ENCODE measurements at places on chromosomes 6 and 20.

DNA sequence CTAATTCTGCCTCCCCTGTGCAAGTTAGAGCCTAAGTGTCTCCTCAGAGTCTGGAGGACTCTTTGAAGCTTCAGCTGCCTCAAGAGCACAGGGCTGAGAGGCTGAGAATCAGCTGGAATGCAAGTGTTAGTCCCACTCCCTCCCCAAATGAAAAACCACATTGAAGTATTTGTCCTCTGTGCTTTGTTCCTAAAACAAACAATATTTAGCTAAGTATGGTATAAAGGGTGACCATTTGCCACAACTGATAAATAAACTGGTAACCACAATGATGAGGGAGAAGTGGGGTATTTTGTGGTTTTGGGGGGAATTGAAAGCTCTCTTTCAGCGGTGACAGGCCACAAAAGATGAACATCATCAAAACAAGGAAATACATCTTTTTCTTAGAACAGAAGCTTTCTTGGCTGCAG, 91.7 kb upstream of the HDDC2 start:
- no peak for DNase-seq

- no peak for DNase-seq
These were observed 103.9 kb upstream of the ARG1 start for GRCh38 chr6:131469130-131469529.

DNA sequence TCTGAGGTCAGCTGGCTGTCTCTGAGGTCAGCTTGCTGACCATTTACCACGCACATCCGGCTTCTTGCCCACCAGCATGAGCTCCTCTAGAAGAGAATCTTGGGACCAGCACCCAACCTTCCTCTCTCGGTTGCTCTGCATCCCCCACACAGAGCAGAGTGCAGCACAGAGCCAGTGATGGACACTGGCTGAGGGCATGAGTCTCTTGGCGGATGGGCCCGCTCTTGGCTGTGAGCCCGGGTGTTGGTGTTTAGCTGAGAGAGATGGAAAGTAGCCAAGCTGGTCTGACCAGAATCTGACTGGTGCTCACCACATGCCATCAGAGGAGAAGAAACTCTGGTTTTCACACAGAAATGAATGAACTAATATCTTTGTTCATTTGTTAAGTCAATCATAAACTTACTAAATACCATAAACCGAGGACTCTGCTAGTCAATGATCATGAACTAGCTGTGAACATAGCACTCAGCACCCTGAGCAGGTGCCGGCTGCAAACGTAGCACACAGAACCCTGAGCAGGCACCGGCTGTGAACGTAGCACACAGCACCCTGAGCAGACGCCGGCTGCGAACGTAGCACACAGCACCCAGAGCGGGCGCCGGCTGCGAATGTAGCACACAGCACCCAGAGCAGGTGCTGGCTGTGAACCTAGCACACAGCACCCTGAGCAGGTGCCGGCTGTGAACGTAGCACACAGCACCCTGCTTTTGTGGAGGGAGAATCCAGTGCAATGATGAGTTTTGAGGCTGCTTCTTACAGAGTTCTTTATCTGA, 10.4 kb upstream of the THBS2 start:
- DNase-seq: peak; percentile 52

DNA sequence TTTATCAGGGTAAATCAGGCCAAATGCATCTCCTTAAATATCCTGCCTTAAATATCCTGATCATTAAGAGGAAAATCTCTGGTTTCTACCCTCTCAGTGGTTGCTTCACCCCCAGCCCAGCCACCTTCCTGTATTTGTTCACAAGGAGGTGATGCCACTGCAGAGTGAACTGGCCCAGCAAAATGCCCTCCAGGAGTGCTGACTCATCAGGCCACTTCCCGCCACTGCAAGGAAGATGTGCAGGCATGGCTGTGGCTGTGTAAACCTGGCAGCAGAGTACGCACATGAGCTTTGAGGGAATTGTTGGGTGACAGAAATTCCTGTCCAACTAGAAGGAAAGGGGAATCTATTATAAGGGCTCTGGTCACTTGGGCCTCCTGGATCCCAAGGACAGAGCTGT, 13.8 kb downstream of the NQO2 start:
- peak; percentile 50 for DNase-seq

- DNase-seq: no peak
These were observed 252.7 kb downstream of the UST start for GRCh38 chr6:148999501-148999900.

DNA sequence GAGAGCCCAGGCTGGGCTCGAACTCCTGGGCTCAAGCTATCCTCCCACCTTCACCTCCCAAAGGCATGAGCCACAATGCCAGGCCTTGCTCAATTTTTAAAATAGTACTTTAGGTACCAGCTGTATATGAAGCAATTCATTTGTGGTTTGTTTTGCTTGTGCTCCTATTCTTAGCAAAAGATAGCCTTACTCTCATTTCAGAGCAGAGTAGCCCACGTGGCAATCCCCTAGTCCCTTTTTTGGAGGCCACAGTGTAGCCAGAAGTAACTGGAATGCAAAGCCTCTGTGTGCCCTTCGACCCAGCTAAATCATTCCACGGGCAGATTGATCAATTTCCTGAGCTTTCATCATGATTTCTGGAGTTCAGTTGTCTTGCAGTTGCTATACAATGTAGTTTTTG, 372.2 kb downstream of the NRN1 start:
- no peak for DNase-seq

DNA sequence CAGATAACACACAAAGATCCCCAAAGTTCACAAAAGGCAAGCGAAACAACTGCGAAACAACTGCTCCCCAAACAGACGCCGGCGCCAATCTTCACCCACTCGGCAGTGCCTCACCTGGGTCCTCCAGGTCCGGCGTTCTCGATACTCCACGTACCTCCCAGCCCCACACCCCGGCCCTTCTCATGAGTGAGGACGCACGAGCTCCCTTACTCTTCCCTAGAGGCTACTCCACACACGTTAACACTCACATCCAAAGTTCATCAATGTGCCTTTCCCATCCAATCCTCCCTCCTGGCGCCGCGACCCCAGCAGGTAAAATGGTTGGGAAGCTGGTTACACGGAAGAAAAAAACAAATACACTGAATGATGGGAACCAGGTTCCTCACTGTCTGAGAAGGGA, 77.0 kb downstream of the TAF4 start:
- no peak for DNase-seq

DNA sequence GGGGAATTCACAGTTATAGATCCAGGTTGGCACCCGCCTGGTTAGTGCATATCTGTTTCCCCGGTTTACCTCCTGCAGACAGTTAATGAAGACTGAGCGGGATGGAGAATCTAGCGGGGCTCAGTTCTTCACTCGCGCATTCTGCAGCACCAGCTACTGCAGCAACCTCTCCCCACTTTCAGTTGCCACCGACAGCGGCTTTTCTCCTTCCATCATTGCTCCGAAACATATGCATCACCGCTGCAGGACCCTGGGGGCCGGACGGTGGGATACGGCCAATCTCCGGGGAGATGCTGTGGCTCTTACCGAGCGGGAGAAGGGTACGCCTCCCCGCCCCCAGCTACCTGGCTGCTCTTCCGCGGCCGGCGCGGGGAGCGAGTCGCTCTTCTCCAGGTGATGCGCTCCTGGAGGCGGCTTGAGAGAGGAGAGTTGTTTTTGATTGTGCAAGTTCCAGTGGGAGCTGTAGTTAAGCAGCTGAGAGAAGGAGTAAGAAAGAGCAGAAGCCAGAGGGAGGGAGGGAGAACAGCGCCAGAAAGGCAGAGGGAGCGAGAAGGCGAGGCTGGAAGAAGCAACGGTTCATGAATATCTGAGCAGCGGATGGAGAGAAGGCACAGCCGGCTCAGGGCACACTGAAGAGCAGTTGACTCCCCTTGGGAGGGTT, at the start of gene SGK1:
Gene SGK1, minus strand, starts transcription at position 642 of the 661 bp plus-strand sequence. CDS start 652 bp downstream, outside the sequence.
- DNase-seq: no peak

DNA sequence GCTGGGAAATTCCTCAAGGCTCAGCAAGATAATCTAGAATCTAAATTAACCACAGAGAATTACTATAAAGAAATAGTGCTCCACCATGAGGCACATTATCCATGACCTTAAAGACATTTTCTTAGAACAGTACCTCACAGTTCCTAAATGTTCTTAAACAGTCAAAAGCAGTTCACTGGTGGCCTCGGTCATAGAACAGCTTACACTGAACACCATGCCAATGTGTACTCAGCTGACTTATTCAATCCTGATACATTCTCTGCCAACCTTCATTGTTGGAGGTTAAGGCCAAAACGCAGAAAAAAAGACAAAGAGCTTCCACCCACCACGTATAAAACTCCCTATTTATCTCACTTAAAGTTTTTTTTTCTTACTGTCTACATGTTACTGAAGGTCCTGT, 21.8 kb upstream of the TMEM170B start:
- DNase-seq: no peak

DNA sequence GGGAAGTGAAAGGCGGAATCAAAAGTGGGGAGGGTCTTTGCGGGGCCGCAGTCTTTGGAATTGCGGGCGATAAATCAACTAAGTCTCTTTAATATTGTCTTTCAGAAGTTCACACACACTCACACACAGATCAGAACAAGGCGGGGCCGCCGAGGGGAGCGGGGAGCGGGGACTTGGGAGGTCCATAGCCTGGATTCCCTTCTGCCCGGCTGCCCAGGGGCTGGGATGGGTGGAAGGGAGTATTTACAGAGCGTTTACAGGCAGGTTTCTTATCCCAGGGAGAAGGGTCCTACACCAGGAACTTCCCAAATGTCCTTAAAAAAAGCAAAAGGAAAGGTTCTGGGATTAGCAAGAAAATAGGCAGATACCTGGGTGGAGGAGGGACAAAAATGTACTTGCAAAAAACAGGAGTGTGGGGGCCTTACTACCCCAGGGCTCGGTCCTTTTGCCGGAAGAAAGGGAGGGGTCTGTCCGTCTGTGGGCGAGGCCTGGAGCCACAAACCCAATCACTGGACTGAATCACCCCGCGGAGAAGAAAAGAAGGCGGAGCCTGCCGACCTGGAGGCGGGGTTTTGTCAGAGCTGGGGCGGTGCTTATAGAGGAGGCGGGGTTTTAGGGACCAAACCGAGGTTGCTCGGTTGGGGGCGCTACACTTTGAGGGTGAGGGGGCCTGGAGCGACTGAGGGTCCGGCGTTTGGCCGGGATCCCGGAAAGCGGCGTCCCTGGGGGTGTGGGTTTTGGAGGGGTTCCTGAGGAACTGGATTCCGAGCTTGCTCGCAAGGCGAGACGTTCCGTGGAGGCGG, 3.2 kb downstream of the PRRT1 start:
- no peak for DNase-seq

GRCh38 chr20:41969656-41970055, 351.5 kb upstream of the CHD6 start:
- DNase-seq: no peak

DNA sequence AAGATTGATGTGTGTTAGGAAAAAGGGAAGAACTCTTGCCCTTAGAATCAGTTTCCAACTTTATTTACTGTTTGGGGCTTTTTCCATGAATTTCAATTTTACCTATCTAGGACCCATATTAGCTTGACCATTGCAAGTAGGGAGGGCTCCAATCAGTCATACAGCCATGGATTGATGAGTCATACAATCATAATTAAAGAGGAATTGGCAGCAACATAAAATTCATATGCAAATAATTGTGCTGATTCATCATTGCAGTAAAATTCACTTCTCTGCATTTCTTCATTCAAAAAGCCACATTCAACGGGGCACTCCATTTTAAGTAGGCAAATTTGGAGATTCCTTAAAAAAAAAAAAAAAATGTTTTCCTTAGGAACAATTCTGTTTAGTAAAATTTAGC, 1016.4 kb downstream of the KIF16B start:
- no peak for DNase-seq

GRCh38 chr6:105256619-105257018, 76.8 kb upstream of the POPDC3 start:
- no peak for DNase-seq

DNA sequence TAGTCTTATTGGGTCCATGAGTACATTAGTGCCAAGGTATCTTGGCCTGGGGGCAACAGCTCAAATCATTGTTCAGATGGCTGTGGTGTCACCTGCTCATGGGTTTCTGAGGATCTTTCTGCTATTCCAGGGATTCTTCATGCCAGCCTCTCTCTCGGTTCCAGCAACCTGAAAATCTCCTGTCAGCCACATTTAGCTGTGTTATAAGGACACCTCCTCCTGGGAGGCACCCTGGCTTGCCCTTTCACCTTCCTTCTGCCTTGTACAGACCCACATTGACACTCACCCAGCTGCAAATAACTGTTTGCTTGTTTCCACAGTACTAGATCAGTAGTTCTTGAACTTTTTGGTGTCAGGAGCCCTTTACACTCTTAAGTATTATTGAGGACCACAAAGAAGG, 159.9 kb downstream of the GRM4 start:
- no peak for DNase-seq

DNA sequence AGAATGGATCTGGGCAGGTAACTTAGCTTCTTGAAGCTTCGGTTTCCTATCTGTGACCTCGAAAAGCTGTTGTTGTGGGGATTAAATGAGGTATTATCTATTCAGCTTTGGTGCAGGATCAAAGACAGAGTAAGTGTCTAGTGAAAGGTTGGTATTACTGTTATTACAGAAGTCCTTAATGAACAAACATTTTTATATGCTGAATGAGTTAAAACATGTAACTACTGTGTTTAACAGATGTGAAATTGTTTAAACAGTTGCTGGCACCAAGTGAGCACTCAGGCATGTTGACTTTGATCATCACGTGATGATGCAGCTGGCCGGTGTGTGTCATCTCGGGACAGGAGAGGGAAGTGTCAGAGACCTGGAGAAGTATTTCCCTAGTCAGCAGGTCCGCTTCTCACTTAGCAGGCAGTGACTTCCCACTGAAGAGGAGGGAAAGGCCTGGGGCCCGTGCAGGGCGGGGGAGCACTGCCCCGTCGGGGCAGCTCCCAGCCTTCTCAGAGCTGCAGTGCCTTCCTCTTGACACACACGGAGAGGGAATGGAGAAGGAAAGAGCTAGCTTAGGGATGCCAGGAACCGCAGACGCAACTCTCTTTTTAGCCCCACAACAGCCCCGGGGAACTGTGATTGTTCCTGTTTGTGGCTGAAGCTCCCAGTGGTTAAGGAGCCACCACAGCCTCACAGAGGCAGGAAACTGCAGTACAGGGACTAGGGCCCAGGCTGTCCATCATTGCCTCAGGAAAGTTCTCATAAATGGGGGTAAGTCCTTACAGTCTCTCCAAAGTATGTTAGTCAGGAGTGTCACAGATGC, 18.0 kb downstream of the TUBB2A start:
- DNase-seq: peak; percentile 73

- DNase-seq: no peak
These were observed 22.9 kb downstream of the CNBD2 start for GRCh38 chr20:35991142-35991771.

- DNase-seq: no peak
These were observed 251.6 kb downstream of the KCNQ5 start for GRCh38 chr6:72873433-72873832.

- no peak for DNase-seq
These were observed 237.2 kb downstream of the TFAP2A start for GRCh38 chr6:10177704-10178103.

All from epithelial cell of prostate (primary cell).